Keratinocyte (primary cell): ENCODE measurements at places on chromosomes 2 and 18. TPM values are rescaled to one million over a fixed set of nuclear protein-coding genes. Genes with fewer than 3 reads are reported as not detected.

The INO80B gene
- polyA plus RNA-seq = 16.8 to 23.9 TPM (median 18.8 TPM) in 3 replicates

DNA sequence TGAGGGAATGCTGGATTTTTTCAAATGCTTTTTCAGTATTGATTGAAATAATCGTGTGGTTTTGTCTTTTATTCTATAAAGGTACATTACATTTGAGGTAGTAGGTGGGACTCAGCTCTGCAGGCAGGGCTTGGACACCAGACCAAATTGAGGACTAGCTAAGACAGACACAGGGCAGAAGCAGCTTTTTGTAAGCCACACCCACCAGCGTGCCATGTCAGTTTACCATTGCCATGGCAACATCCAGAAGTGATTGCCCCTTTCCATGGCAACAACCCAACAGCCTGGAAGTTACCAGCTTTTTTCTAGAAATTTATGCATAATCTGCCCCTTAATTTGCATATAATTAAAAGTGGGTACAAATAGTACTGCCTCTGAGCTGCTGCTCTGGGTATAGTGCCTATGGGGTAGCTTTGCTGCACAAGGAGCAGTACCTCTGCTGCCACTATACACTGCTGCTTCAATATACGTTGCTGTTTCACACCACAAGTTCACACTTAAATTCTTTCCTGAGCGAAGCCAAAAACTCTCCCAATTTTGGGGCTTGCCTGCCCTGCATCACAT, 23.6 kb upstream of the VWA3B start:
- DNase-seq = no peak

The BUB1 gene
- 3.8 to 24.7 TPM (median 16.4 TPM) in 3 replicates for polyA plus RNA-seq

DNA sequence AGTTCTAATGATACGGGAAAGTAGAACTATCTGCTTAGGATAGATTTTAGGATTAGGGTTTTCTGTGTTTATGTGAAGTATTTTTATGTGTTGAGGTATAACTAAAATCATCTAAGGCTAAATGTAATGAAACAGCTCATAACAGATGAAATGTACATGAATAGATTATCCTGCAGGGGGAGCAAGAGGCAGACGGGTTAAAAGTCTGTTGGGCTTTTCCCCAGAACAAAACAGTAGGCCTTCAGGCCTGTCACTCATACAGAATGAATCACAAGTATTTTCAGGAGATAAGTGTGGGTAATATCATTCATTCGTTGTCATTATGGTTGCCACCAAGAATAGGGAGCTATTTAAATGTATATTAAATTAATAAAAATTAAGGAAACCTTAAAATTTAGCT, 107.9 kb upstream of the IL1R2 start:
- DNase-seq = no peak

DNA sequence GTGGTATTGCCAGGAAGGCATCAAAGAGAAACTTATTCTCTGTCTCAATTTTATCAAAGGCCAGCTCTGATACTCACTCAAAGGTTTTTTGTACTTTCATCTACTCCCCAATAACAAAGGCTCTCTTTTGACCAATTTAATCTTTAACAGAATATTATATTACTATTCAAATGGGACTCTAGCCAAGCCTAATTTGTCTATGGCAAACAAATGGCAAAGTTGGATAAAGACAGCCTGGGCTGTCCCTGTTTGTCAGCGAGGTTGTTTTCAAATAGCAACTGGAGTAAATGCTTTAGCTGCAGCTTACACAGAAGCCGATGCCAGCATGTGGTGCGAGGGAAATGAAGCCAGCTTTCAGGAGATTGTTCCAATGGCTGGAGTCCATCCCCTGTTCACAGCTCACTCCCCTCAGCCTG, 80.1 kb upstream of the CTNNA2 start:
- no peak for DNase-seq

DNA sequence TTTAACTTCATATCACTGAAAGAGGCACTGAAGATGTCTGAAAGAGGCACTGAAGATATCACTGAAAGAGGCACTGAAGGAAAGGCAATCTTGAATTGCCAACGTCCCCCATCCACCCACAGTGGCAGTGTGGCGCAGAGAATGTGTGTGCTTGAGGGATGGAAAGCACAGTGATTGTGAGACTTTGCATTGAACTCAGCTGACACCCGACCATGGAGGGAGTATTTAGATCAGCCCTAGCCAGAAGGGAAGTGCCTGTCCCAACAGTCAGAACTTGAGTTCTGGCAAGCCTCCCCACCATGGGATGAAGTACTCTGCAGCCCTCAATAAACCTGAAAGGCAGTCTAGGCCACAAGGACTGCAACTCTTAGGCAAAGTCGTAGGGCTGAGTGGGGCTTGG, 33.8 kb downstream of the MAP4K3 start:
- DNase-seq = no peak

The GREB1 gene
- 0.02 to 0.13 TPM (median 0.03 TPM) in 3 replicates for polyA plus RNA-seq

The SCN9A gene
- 0.09 to 0.10 TPM (median 0.09 TPM) in 3 replicates for polyA plus RNA-seq

The TDRD15 gene
- polyA plus RNA-seq = not detected in 3 replicates

DNA sequence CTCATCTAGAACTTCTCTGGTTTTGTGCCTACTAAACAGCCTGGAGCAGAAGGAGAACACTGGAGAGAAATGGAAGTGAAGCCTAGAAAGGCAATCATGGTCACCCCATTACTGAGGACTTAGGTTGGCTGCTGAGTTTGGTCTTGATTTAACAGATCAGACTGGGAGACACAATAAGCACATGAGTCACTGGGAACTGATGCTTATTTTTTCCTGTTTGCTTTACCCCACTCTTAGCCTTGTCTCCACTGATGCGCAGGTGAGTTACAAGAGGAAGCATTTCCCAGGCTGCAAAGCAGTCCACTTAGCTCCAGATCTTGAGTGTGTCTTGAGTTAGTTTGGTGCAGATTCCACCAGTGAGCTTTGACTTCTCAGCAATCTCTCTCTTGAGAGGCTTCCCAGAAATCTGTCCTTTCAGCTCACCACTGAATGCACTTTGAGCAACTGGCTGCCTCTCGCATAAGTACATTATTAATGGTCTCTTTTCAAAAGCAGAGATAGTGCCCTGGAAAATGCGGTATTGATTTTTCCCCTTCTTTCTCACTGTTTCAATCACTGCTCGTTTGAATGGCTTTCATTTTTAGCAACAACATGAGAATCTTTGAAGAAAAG, 390.2 kb upstream of the SETBP1 start:
- DNase-seq = no peak

The CYP27A1 gene
- 0.12 to 0.27 TPM (median 0.19 TPM) in 3 replicates for polyA plus RNA-seq

The CCDC74B gene
- polyA plus RNA-seq = 0.46 to 0.60 TPM (median 0.52 TPM) in 3 replicates

DNA sequence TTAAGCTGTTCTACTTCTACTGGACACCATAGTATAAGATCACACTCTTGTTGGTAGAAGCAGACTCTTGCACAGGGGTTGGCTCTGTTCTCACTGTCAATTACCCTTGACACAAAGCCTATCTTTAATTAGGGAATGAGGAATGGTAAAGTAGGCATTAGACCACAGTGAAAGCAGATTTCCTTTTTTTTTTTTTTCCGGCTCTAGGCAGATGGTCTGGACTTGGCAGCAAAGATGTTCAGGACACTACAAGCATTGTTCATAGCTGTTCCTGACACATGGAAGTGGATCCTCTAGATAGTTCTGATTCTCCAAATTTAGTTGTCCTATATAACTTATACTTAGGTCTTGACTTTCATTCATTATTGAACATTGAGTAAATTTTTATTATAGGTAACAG, 672.2 kb upstream of the CELF4 start:
- no peak for DNase-seq
